ENCODE measurements at places on chromosomes 16 and 17.
A peak's percentile ranks its signal among the peaks of the same experiment; 100 is the strongest.

DNA sequence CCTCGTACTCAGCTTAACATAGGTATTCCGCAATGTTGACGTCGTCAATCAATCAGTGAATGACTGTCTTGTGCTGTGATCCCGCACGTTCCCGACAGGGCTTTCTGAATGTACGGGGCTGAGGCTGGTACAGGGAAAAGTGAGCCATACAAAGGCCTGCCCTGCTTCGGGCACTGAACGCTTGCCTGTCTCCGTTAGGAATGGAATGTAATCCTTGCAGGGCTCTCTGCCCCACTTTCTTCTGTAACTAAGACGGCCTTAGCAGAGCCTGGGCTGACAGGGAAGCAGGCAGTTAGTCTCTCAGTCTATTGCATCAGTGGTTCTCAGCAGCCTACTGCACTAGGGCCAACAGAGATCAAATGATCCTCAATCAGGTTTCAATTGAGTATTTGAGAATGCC is 16.2 kb upstream of the MYH3 start:
- no peak for DNase-seq

DNA sequence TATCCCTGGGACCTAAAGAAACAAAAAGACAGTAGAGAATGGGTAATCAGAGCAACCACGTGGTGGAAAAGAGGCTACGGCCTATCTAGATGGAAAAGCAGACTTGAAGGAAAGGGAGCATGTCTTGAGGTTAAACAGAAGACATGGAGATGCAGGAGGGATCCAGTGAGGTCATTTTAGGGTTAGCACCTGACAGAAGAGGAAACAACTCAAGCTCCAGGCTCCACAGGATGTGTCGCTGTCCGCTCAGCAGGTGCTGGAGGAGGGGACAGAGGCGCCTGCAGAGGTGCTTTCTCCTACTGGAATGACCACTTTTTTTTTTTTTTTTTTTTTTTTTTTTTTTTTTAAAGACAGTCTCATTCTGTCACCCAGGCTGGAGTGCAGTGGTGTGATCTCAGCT is 47.5 kb upstream of the CLEC3A start:
- no peak for DNase-seq

DNA sequence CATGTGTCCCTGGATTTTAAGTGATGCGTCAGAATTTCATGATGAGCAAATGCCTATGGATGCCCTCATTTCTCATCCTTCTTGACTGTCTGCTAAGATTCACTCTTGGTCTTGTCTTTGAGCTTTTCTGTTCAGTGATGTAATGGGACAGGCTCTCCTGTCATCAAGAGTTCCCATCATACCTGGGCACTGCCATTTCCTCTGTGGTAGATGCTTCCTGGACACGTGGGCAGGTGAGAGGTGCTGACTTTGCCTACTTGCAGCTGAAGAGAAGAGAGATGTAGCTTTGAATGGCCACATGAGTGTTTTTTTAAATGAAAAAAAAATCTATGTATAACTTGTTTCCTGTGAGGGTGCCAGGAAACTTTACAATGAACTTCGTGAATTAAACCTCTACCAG is 557.7 kb downstream of the MAF start:
- DNase-seq: peak; percentile 50

DNA sequence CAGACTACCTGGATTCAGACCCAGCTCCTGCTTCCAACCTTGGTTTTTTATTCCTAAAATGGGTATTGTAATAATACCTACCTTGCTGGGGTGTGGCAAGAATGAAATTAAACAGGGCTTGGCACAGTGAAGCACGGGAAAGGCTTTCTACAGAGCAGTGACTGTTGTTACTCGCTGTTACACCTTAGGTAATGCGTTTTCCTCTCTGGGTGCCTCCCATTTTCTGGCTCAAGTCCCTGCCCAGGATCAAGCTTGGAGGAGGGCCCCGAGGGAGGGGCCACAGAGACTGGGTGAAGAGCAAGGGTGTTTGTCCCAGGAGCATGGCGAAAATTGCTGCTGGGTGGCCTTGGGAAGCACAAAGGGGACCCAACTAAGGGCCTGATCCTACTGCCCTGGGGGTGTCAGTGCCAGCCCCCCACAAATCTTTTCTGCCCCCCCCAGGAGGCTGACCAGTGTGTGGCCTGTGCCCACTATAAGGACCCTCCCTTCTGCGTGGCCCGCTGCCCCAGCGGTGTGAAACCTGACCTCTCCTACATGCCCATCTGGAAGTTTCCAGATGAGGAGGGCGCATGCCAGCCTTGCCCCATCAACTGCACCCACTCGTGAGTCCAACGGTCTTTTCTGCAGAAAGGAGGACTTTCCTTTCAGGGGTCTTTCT is 13.3 kb downstream of the MIEN1 start:
- no peak for DNase-seq

GRCh38 chr16:29779474-29779873 is 1.4 kb downstream of the ZG16 start:
- DNase-seq: no peak

GRCh38 chr16:12906271-12906670 is 4.9 kb downstream of the SHISA9 start:
- DNase-seq: no peak

DNA sequence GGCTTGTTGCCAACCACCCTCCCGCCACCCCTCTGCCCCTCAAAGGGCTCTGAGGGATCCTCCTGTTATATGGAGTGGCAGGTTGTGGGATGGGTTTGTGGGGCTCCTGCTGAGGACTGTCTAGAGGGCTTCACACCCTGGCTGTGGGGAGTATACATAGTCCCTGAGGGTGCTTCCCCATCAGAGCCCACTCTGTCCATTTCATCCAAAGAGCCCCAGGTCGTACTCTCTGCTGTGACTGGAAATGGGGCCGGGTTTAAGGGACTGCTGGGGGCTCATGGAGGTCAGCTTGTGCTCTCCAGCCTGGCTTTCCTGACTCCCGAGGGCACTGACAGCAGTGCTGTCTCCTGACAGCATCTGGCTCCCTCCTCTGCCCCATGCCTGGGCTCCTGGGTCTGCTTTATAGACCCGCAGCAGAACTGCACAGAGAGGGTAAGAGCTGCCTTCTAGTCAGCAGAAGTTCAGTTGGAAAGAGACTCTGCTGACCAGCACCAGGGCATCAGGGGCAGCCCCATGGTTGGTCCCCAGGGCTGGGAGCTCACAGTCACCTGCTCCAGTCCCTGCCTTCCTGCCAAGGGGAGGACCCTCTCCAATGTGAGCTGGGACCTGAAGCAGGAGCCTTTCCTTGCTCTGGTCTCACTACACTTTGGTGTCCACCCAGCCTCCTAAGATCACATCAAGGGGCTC is 17.8 kb upstream of the TNS4 start:
- no peak for DNase-seq

DNA sequence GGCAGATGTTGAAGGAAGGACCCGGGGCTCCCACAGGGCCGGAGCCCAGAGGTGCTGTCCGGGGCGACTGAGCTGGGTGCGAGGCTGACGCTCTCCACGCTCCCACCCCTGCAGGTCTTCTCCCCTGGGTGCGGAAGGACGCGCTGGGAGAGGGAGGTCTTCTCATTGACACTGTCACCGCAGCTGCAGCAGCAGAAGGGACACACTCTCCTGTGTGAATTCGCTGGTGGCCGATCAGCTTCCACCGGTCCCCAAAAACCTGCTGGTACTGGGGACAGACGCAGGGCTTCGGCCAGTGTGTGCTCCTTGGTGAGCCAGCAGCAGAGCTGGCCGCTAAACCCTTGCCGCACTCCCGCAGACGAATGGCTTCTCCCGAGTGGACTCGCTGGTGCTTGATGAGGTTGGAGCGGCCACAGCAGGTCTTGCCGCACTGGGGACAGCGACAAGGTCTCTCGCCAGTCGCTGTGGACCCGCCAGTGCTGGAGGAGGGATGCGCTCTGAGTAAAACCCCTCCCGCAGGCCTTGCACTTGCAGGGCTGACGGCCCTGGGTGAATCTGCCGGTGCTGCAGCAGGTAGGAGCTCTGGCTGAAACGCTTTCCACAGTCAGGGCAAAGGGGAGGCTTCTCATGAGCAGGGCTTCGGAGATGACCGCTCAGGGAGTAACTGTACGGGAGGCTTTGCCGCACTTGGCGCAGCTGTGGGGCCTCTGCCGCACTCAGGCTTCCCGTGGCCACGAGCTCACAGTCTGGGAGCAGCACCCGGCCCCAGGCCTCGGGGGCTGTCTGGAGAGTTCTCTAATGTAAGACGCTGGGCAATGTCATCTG is 6.2 kb downstream of the ZNF843 start:
- DNase-seq: no peak

- no peak for DNase-seq
These were observed 7.6 kb downstream of the KRT24 start for GRCh38 chr17:40695874-40696472.

GRCh38 chr17:81656835-81657234 is 493 bp upstream of the PDE6G start:
- DNase-seq: no peak

GRCh38 chr16:66618588-66619375 is 14.3 kb downstream of the CMTM3 start:
- DNase-seq: no peak

- DNase-seq: peak; percentile 40
These were observed 9.3 kb upstream of the SKAP1 start for GRCh38 chr17:48439110-48439850.

GRCh38 chr17:21545064-21545463 is 147.3 kb upstream of the KCNJ18 start:
- no peak for DNase-seq

DNA sequence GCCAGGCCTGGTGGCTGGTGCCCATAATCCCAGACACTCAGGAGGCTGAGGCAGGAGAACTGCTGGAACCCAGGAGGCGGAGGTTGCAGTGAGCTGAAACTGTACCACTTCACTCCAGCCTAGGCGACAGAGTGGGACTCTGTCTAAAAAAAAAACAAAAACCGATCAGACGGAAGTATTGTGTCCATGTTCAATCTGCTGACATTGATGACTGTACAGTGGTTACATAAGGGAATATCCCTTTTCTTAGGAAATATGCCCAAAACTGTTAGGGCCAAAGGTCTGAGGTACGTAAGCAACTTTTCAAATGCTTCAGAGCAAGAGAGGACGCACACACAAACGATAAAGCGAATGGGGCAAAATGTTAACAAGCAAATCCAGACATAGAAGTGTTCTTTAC is 69.8 kb upstream of the DNAH17 start:
- no peak for DNase-seq

GRCh38 chr17:66200685-66201092 is 8.8 kb upstream of the CEP112 start:
- DNase-seq: peak; percentile 44

DNA sequence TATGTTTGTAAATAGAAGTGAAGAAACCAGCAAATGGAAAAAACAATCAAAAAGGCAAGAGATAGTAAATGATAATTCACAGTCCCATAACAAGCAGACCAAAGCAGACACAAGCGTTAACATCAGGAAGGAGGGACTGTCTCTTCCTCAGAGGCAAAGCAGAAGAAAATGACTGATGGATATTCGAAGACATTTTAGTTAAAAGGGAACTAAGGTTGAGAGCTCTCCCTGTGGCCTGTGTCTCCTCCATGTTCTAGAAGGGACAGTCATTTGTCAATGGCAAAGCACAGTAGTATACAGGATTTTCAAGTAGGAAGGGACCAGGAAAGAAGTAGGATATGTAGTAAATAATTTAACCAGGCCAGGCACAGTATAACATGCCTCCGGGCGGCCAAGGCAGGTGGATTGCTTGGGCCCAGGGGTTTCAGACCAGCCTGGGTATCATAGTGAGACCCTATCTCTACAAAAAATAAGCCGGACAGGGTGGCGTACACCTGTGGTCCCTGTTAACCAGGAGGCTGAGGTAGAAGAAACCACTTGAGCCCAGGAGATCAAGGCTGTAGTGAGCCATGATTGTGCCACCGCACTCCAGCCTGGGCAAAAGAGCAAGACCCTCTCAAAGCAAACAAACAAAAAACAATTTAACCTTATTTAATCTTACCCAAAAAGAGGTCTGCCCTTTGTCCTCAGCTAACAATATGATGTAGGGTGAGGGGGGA is 3.7 kb downstream of the ZDHHC7 start:
- no peak for DNase-seq

DNA sequence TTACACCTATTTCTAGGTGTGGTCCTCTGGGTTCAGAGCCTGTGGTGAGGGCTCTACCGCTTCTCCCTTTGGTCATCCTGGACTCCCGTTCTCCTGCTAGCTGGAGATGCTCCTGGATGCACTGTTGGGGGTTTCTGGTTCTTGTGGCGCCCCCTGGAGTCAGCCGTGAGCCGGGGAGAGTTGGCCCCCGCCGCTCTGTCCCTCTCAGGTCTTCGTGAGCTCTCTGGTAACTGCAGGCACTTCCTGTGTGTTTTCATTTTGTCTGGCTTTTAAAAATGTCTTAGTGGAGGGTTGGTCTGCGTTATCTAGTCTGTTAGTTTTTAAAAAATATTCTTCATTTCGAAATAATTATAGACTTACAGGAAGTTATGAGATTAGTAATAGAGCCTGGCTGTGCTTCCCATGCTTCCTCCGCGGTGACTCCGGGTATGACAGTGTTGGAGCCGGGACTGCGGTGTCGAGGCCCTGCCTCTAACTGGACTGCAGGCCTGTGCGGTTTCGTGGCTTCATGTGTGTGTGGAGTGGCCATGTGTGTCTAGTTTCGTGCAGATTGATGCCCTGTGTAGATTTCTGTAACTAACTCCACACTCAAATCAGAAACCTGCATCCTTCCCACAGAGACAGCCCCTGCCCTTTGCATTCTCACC is 78.0 kb upstream of the ZNF750 start:
- peak; percentile 18 for DNase-seq

GRCh38 chr17:19579192-19579761 is 45.6 kb downstream of the SLC47A1 start:
- DNase-seq: no peak

GRCh38 chr17:35799942-35800341 is 4.5 kb upstream of the MMP28 start:
- no peak for DNase-seq

DNA sequence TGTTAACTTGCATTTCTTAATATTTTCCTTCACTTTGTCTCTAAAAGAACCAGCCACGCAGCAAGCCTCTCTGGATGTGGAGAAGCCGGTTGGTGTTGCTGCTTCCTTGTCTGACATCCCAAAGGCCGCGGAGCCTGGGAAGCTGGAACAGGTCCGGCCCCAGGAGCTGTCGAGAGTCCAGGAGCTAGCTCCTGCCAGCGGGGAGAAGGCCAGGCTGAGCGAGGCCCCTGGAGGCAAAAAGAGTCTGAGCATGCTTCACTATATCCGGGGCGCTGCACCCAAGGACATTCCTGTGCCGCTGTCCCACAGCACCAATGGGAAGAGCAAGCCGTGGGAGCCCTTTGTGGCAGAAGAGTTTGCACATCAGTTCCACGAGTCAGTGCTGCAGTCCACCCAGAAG is 22.8 kb downstream of the GINS2 start:
- DNase-seq: no peak

- DNase-seq: no peak
These were observed 149.2 kb upstream of the TOX3 start for GRCh38 chr16:52696126-52696525.

All from activated naive CD4-positive, alpha-beta T cell treated with Interleukin-2 at 50 U/mL for 16 hours (primary cell).